ENCODE measurements at places on chromosomes 6 and 20.
A peak's percentile ranks its signal among the peaks of the same experiment; 100 is the strongest.

- no peak for DNase-seq
These were observed 2.2 kb upstream of the NNAT start for GRCh38 chr20:37518606-37519507.

DNA sequence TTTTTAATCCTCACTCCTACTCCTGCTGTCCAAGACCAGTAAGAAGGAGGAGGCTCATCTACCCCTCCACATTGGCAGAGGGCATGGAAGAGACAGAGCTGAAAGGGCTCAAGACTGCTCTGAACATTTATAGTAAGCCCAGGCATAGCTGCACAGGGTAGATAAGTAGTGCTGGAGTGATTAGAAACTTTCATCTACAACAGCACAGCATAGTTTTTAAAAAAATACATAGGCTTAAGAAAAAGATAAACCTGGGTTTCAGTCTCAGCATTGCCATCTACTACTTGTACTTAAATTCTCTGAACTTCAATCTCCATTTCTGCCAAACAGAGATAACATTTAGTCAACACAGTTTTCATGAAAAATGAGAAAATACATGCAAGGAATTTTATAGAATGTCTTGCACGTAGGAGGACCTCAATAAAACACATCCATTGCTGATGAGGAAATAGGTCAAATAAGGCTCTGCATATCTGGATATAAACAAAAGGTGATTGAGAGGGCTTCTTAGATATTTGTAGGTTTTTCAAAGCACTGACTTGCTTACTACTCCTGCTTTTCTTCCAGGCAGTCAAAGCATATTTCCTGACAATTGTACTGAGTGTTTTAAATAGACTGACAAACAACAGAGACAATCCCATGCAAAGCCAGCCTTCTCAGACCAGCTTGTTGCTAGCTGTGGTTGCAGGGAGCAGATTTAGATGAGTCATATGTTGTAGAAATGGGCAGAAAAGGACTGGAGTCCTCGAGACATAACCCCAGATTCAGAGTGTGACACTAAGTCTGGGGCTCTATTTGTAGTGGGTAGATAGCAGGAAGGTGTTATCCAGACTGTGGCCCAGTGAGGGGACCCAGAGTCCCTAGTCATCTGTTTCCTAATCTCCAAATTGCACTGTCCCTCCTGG is 107.4 kb upstream of the TAB2 start:
- no peak for DNase-seq

DNA sequence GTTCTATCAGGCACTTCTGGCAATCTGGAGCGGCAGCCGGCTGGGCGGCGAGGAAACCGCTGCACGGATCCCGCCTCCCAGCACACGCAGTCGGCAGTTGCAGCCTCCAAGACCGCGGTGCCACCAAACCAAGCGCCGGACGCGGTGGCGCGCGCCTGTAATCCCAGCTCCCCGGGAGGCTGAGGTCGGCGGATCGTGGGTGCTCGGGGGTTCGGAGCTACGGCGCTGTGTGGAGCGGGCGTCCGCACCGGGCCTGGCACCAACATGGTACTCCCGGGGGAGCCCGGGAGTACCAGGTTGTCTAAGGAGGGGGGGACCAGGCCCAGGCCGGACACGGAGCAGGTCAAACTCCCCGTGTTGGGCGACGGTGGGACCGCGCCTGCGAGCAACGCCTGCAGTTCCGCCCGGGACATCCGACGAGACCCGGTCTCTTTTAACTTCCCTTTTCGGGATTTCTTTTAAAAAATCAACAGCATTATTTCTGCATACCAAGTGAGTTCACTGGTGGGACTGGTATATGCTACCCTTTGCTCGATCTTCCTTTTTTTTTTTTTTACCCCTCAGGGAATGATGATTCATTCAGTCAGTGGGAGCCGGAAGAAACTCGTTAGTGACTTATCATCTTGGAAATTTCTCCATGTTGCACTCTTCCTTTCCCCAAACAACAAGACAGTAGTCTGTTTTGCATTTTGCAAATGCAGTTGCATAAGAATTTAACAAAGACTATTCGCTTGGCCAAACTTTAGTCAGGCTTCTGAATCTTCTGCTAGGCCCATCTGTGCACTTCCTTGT is 27.6 kb downstream of the ZNF311 start:
- no peak for DNase-seq

DNA sequence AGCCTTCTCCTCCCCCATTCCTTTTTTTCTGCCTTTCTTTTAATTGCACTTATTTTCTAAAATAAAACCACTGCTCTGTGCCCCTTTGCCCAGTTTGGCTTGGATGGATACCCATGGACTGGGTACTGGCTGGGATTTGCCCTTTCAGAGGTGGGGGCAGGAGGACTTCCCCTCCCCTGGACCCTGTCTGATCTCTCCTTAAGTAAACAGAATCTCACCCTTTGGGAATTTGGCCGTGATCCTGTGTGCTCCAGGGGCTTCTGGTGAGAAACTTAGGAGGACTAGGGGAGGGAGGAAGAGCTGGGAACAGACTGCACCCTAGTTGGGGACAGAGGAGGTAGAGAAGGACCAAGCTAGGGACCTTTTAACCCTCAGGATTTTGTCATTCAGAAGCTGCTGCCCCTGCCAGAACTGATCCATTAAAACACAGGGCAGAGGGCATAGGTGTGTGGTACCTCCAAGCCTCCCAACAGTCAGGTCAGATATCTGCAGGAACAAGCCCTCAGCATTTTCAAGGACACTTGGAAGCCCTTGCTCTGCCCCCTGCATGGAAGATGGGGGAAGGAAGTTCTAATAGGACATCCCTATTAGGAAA is 7.3 kb downstream of the FOXP4 start:
- no peak for DNase-seq

- DNase-seq: no peak
These were observed at the start of gene TCP11 for GRCh38 chr6:35141007-35141655. TCP11 (minus strand) TSS chr6:35141339; CDS start chr6:35140870, 469 bp downstream.

DNA sequence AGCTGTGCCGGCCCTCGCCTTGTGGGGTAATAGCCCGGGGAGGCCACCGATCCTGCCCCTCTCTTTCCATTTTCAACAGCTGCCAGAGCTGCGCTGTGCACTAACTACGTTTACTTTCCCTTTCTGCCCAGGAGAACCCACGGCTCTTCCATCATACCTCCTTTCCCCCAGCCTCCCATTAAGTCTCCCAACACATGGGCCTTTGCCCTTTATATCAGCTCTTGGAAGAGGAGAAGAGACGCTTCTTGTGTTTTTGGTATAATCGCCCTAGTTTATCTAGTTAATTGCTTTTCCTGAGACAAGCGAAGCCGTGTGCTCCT is 637 bp downstream of the UBR2 start:
- DNase-seq: no peak

GRCh38 chr6:146194434-146194833 is 165.6 kb downstream of the GRM1 start:
- DNase-seq: no peak

DNA sequence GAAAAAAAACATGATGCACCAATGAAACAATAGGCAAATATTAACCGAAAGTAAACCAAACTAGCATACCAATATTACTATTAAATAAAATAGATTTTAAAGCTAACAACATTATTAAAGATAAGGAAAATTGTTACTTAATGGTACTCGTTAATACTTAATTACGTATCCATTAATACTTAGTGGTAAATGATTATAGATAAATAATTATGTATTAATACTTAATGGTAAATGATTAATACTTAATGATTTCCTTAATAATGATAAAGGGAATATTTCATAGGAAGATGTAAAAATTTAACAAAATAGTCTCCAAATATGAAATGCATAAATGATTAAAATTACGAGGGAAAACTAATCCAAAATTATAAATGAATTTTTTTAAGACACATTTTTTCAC is 278.9 kb downstream of the PHACTR1 start:
- no peak for DNase-seq

DNA sequence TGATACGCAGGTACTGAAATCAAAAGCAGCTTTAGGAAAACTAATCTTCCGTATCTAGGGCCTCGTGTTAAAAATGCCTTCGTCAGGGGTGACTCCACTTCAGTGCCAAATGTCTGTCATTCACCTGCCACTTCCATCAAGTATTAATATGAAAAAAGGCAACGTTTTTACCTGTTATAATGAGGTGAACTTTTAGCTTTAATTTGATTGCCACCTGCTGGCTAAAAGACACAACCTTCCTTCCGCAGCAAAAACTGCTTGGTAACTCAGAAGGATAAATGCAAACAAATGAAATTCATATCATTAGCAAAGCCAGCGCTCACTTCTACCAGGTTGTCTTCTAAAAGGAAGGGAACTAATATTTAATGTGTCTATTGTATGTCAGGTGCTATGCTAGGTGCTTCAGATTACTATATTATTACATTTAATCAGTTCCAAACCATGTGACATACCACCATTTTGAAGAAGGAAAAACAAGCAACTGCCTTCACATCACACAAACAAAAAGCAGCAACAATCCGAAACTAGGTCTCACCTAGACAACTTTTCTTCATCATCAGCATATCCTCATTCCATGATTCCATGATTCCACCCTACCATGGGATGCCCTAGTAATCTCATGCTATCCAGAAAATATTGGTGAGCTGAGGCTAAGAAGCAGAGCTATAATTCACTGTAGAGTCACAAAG is 20.6 kb upstream of the ARHGAP18 start:
- DNase-seq: no peak

- DNase-seq: no peak
These were observed 73.5 kb upstream of the LAMP5 start for GRCh38 chr20:9440892-9441291.

GRCh38 chr6:42276034-42276890 is 58.6 kb upstream of the MRPS10 start:
- no peak for DNase-seq

GRCh38 chr6:144383336-144383735 is 98.2 kb downstream of the UTRN start:
- no peak for DNase-seq

- DNase-seq: no peak
These were observed 44.4 kb downstream of the HFE start for GRCh38 chr6:26131618-26132017.

- DNase-seq: no peak
These were observed 428.8 kb upstream of the ARID1B start for GRCh38 chr6:156348424-156348823.

DNA sequence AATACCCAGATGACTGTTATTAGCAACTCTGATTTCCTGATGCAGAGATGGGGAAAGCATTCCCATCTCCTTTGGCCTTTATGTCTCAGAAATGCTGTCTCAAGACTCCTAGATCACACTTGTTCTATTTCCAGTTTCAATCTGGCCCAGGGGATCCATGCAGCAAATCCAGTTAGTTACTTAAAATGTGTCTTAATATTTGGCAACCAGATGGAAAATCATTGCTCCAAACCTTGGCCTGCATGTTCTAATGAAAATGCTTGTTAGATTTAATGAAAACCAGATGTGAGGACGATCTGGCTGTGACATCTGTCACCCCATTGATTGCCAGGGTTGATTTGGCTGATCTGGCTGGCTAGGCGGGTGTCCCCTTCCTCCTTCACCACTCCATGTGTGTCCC is 125.2 kb downstream of the TSHZ2 start:
- DNase-seq: no peak

GRCh38 chr6:30903236-30903635 is 4.8 kb upstream of the GTF2H4 start:
- no peak for DNase-seq

- DNase-seq: peak; percentile 4
These were observed 92.8 kb upstream of the BTN3A2 start for GRCh38 chr6:26272171-26272637.

- no peak for DNase-seq
These were observed 45.6 kb downstream of the TGM2 start for GRCh38 chr20:38119446-38119845.

DNA sequence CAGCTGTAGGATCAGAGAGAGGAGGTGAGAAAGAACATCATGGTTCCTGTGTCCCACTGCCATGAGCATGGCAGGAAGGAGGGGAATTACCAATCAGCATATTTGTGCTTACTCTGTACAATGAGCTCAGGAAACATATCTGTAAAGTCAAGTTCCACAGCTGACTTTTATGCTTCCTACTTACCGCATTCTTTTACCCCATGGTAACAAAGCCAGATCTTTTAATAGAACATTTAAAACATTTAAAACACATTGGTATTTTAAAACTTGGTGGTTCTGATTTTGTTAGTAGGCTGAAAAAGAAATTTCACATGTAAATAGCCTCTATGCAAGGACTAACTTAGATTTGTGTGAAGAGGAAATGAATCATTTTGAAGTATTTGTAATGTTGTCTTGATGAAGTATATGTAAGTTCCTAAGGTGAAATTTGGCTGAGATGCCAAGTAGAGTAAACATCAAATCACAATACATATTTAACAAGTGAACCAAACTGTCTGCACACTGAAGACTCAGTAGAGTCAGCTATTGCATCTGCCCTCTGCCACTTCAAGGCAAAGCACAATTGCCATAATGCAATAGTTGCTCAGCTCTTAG is 114.7 kb downstream of the GJA10 start:
- no peak for DNase-seq

DNA sequence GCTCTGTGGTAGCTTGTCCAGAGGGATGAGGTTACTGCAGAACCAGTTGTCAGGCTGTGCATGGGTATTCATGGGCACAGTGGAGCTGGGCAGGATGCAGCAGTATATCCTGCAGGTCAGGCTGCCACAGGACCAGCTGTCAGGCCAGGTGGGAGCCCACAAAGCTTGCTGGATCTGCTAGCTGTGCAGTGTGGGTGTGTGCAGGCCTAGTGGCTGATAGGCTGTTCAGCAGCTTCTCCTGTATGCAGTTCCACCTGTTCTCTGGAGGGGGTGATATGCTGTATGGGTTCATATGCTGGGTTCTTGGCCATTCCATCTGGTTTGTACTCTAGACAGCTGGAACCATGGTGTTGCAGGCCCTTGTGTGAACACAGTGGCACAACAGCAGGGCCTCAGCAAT is 40.6 kb upstream of the TPD52L1 start:
- DNase-seq: no peak

DNA sequence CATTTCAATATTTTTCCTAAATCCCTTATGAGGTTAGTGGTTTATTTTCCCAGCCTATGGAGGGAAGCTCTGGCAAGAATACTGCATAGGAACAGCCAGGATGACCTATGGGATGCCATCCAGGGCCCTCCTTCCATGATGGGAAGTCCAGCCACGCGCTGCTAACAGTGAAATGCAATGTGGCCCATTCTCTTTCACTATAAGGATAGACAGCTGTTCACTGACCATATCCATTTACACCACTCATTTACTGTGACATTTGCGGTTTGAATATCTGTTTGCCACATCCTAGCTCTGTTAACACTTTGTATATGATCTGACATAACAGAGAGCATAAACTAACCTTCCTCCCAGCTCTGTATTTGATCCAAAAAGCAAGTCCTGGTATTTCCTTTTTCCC is 471.7 kb downstream of the CBLN4 start:
- no peak for DNase-seq

- no peak for DNase-seq
These were observed 51.5 kb downstream of the HBS1L start for GRCh38 chr6:135002974-135003703.
